ENCODE measurements at places on chromosomes 1 and 21.

DNA sequence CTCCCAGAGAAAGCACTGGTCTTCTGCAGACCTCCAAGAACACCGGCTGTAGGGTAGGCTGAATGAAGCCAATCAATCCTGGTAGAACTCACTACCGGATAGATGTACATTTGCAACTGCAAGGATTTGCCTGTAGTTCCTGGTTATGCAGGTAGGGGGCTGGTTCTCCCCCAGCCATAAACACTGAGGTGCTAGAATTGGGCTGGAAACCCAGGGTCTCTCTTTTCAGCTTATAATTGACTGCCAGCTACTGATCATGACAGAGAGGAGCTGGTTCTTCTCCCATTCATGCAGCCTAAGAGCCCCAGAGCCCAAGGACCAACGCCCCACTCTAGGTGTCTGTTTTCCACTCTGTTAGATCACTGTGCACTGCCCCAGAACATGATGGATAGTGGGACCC is 21.5 kb upstream of the MTARC2 start:
- no peak for DNase-seq

DNA sequence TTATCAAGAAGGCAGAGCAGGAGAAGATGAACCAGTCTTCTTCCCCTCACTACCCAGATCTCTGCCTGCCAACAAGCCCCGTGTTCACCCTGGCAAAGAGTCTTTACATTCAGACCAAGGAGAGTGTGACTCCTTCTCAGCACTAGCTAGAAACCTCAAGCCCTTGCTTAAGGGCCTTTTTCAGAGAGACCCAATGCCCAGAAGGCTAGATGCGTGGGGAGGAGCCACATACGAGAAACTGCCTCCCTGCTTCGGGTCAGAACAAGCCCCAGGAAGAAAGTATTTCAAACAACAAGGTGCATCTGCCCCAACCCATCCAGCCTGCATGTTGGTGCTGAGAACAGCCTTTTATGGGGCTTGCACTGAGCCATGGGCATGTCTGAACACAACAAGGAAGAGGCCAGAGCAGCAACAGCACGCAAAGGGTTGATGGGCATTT is 152.7 kb upstream of the CAMK1G start:
- DNase-seq: no peak

- no peak for DNase-seq
Observed at GRCh38 chr1:184800876-184801275, 46.2 kb upstream of the EDEM3 start.

- no peak for DNase-seq
Observed at GRCh38 chr1:116496898-116497297, 73.9 kb downstream of the CD58 start.

GRCh38 chr1:108957888-108958287 is 5.4 kb downstream of the CLCC1 start:
- no peak for DNase-seq

Measured in PC-9 (cell line).